ENCODE measurements at places on chromosomes 6 and 20.

DNA sequence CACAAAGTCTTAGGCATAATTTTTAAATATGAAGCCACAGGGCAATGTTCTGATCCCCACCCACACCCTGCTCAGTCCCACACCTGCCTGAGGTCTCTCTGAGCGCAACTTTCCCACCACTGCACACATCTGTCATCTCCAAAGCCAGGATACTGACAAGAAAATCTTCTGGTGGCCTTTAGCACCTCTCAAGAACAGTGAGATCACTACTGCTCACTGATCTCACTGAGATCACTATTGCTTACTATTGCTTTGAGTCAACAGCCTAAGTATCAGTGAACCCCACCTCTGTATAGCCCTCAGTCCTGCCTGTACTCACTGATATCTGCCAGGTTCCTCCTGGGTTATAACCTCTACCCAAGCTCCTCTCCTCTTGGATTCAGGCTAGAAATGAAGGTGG is 6.4 kb downstream of the TNFRSF21 start:
- no peak for DNase-seq

GRCh38 chr6:71419217-71420094 is 130.8 kb downstream of the OGFRL1 start:
- DNase-seq = no peak

- no peak for DNase-seq
Observed at GRCh38 chr6:134315189-134315588, 2.7 kb downstream of the SGK1 start.

- no peak for DNase-seq
Observed at GRCh38 chr6:4189249-4189648, 53.9 kb upstream of the ECI2 start.

DNA sequence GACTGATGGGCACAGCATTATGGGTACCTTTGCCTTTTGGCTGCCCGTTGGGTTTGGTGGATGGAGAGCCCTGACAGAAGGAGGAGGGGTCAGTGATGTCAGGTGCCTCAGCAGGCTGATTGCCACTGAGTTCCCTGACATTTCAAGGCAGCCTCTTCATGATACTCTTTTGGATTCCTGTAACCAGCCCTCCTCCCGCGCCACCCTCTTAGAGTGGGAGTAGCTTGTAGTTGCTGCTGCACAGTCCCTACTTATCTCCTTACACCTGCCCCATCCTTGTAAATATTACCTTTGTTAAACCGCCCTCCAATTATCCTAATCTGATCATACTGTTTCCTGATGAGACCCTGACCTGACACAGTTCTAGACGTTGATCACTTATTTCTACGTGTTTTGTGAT is 140.0 kb downstream of the CFAP61 start:
- no peak for DNase-seq

DNA sequence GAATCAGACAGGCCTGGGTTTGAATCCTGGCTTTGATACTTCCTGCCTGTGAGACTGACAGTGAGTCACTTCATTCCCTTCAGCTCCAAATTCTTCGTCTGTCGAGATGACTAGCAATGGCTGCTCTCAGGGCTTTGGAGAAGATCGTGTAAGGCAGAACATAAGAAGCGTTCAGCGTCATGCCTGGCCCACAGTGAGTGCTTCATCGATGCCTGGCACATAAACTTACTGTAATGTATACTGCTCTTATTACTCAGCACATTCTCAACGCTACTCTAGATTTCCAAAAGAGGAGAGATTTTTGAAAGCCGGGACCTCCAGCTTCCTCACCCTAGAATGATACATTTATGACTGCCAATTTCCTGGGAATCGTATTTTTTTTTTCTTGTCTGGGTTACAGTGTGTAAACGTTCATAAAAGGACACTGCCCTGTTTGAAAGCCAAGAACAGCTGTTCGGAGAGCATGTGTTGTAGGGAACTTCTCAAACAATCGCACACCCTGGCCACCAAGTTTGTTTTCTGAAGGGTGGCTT is 16.2 kb upstream of the BCAS1 start:
- DNase-seq = no peak

- DNase-seq = no peak
Observed at GRCh38 chr20:47950124-47950912, 165.0 kb upstream of the SULF2 start.

Data from T-helper 1 cell (primary cell).